A673 (cell line): ENCODE measurements at places on chromosomes 4 and X.

DNA sequence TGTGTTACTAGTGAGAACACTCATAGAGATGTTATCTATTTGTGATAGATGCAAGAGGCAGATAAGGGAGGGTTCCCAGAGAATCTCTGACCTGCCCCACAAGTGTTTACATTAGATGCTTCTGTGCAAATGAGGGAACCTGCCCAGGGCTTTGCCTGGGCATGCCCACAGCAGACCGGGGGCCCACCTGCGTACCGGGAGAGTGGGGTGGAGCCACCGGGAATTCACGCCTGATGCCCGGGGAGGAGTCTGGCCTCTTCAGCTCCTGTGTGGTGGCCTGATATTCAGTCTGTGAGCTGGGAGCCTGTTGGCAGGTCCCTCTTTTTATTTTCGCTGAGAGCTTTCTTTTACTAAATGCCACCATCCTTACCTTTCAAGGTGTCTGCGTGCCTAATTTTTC lies 155.7 kb downstream of the SNCA start:
- no peak for DNase-seq
- no peaks in the 10 kb centered on the region for H3K36me3 ChIP-seq
- H3K4me3 ChIP-seq = no peak overlapping the region

GRCh38 chrX:131987252-131987651 lies 35.9 kb upstream of the STK26 start:
- H3K36me3 ChIP-seq = no peaks in the 10 kb centered on the region
- no peaks in the 10 kb centered on the region for H3K4me1 ChIP-seq
- peaks cover 12% of the 10 kb centered on the region for H3K27me3 ChIP-seq
- no peak overlapping the region for H3K4me3 ChIP-seq
- DNase-seq = no peak

DNA sequence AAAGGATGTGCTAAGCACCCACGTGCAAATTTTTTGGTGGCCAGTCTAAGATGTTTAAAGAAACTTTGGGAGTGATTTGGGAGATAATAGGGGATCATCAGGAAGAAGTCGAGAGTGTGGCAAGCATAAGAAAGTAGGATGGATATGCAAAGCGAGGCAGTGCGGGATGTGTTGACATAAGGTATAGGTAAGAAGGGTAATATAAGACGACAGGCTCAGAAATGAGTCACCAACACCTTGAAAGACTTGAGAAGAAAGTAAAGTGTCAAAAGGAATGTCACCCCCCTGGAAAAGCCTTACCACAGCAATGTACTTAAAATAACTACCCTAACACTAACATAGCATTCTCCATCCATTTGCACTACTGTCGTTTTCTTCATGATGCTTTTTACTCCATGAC lies 69.8 kb upstream of the BMP2K start:
- DNase-seq = no peak
- no peaks in the 10 kb centered on the region for H3K4me1 ChIP-seq
- H3K36me3 ChIP-seq = no peaks in the 10 kb centered on the region
- H3K4me3 ChIP-seq = no peak overlapping the region

GRCh38 chr4:176726803-176727202 lies 65.9 kb downstream of the VEGFC start:
- no peak for DNase-seq
- no peaks in the 10 kb centered on the region for H3K27me3 ChIP-seq
- no peak overlapping the region for H3K4me3 ChIP-seq

DNA sequence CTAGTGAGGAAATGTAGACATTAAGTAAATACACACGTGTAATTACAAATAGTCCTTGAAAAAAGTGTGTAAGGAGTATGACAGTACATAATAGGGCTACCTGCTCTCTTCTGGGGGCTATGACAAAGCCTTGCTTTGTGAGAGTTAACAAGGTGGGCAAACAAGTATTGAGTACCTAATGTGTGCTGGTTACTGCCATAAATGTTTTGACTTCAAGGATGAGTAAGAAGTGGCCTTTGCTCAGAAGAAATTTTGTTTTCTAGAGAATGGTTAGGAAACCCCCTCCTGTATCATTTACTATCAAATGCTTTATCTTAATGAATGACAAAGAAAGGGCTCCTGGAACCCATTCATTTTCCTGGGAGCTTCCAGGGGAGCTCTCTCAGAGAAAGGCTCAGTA lies 167.0 kb upstream of the CASK start:
- H3K4me1 ChIP-seq = no peaks in the 10 kb centered on the region
- no peak overlapping the region for H3K27ac ChIP-seq
- no peaks in the 10 kb centered on the region for H3K27me3 ChIP-seq
- DNase-seq = no peak
- no peak overlapping the region for H3K4me3 ChIP-seq
- no peaks in the 10 kb centered on the region for H3K36me3 ChIP-seq

DNA sequence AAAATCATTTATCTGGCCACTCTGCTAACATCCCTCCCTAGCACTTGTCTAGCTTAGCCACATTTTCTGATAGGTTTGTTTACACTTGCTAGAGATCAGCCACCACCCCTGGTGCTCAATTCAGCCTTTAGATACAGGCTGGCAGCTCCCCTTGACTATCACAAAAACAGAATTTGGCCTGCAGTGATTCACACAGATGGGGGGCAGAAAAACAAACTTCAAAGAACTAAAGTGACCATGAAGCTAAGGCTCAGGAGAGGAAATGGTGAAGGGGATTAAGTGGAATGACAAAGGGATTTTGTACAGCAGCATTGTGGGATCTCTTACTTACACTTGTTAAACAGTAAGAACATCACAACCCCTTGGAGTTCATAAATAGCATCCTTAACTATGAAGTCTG lies 1718.0 kb upstream of the PCDH7 start:
- no peaks in the 10 kb centered on the region for H3K27me3 ChIP-seq
- H3K4me3 ChIP-seq = no peak overlapping the region
- H3K36me3 ChIP-seq = no peaks in the 10 kb centered on the region
- H3K27ac ChIP-seq = no peak overlapping the region
- DNase-seq = peak; percentile 78
- peaks cover 9% of the 10 kb centered on the region for H3K4me1 ChIP-seq

DNA sequence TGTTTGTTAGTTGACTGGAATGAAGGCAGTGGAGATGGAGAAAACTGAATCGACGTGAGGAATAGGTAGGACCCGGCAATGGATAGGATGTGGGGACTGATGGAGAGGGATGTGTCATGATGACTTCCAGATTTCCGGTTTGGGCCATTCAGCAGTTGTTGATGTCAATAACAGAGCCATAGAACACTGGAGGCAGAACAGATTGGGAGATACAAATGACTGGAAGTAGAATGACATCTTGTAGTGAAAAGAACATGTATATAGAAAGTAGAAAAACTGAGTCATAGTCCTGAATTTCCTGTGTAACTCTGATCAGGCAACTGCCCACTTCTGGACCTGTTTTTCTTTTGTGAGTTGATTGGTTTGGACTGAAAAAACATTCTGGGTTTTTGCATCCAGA lies 24.5 kb downstream of the CETN2 start:
- H3K4me3 ChIP-seq = no peak overlapping the region
- peaks cover 38% of the 10 kb centered on the region for H3K27me3 ChIP-seq
- H3K27ac ChIP-seq = no peak overlapping the region
- peak; percentile 9 for DNase-seq
- H3K4me1 ChIP-seq = no peaks in the 10 kb centered on the region

DNA sequence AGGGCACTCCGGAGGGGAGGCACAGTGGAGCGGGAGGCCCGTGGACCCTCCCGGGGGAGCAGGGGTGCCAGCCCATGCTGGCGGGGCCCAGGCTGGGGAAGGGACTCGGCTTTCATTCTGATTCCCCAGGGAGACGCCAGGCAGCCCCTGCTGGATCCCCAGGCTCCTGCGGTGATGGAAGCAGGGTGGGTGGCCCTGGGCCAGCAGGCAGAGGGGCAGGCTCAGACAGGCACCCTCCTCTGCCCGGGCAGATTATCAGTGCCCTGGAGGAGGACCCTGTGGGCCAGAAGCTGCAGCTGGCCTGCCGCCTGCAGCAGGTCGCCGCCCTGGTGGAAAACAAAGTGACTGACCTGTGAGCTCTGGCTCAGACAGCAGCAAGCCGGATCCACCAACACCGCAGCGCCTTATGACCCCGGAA lies 2.1 kb upstream of the SRPK3 start:
- no peaks in the 10 kb centered on the region for H3K27me3 ChIP-seq
- H3K4me3 ChIP-seq = no peak overlapping the region
- no peaks in the 10 kb centered on the region for H3K36me3 ChIP-seq
- H3K27ac ChIP-seq = no peak overlapping the region

- no peak for DNase-seq
- H3K27me3 ChIP-seq = no peaks in the 10 kb centered on the region
- H3K4me1 ChIP-seq = peaks cover 14% of the 10 kb centered on the region
- no peaks in the 10 kb centered on the region for H3K36me3 ChIP-seq
Observed at GRCh38 chrX:74525116-74525515, 89.3 kb downstream of the RLIM start.

DNA sequence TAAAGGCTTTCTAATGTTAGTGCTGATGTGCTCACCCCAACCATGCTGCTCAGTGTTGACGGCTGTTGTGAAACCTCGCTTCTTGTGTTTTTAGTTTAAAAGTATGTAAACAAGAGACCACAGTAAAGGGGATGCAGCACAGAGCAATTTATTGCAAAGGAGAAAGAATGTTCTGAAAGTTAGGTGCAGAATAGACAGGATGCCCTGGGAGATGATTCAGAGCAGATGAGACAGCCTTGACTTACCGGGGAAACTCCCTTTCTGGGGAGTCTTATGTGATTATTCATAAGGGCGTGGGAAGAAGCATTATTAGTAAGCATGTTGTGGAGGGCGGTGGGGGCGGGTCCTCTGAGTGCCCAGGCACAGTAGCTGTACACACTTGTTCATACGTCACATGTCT lies 47.7 kb downstream of the EVC start:
- H3K36me3 ChIP-seq = peaks cover 8% of the 10 kb centered on the region
- no peaks in the 10 kb centered on the region for H3K27me3 ChIP-seq
- no peak overlapping the region for H3K27ac ChIP-seq
- DNase-seq = peak; percentile 39
- no peaks in the 10 kb centered on the region for H3K4me1 ChIP-seq
- H3K4me3 ChIP-seq = no peak overlapping the region
